ENCODE measurements at places on chromosomes 12 and 14.
A peak's percentile ranks its signal among the peaks of the same experiment; 100 is the strongest.

DNA sequence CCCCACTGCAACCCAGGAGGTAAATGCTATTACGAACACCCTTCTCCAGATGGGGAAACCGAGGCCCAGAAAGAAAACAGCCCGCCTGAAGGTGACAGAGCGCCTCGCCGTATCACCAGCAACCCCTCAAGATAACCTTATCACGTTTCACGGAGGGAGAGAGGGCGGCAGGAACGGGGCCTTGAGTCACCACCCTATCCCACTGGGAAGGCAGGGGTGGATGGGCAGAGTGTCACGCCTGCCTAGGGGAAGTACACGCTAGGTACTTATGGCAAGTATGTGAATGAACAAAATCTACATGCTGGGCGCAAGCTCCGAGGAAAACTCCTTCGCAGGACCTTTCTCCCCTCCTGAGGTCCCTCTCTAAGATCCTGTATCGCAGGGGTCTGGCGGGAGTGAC is 17.8 kb downstream of the NCOR2 start:
- DNase-seq, result no peak

GRCh38 chr14:20490563-20490962 is 14.8 kb upstream of the RNASE10 start:
- no peak for DNase-seq

GRCh38 chr14:101705733-101706508 is 55.6 kb upstream of the PPP2R5C start:
- peak; percentile 53 for DNase-seq

DNA sequence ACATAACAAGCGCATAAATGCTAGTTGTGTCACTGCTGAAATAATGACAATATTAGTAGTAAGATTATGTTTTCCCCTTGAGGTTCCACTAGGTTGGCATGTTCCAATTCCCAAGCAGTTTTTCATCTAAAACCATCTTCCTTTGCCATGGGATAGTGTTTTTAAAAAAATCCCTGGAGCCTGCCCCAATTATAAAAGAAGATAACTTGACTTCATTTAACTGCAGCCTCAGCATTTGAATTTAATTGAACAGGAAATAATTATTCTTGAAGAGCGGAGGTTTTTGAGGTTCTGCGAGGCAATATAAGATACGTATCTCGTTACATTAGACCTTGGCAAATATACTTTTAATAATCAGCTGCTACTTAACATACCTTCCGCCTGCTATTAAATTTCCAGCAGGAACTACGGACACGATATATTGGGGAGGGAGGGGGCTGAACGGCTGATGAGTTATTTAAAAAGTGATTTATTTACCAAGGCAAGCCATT is 65.2 kb upstream of the HSPB8 start:
- no peak for DNase-seq

DNA sequence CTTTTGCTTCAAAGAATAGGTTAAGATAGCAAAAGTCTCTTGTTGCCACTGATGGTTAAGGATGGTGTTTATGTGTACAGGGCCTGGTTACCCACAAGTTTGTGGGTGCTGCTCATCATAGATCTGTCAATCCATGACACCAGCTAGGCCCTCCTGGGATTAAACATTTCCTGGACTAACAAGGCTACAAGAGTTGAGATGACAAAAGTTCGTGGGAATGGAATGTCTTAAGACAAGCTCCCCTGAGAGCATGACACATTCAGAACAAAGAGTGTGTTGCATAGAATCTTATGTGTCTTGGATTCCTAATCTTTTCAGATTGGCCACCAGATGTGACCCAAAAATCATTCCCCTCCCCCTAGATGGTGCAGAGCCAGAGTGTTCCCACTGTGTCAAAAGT is 592.5 kb upstream of the USP15 start:
- DNase-seq, result no peak

GRCh38 chr14:101044741-101045140 is 141.2 kb upstream of the RTL1 start:
- DNase-seq, result no peak

All from activated naive CD4-positive, alpha-beta T cell (primary cell).